Fibroblast of villous mesenchyme (primary cell): ENCODE measurements at places on chromosomes 1 and 21.

DNA sequence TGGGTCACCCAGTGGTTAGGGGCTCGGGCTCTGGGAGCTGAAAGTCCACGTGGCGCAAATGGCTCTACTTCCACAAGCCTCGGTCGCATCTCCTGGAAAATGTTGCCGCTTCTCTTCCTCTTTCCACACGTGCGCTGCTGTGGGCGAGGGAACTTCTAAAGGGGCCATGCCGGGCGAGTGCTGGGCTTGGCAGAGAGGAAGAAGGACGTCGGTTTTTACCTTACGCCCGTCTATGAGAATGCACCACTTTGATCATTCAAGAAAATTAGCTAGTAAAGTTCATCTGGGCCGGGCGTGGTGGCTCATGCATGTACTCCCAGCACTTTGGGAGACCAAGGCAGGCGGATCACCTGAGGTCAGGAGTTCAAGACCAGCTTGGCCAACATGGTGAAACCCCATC is 10.4 kb downstream of the SLC45A1 start:
- no peak for DNase-seq

- no peak for DNase-seq
These were observed 115.5 kb upstream of the IRF2BP2 start for GRCh38 chr1:234725177-234726132.

- no peak for DNase-seq
These were observed 231.3 kb upstream of the VAMP3 start for GRCh38 chr1:7539769-7540175.

- no peak for DNase-seq
These were observed 15.2 kb downstream of the RIPK4 start for GRCh38 chr21:41751611-41752011.

DNA sequence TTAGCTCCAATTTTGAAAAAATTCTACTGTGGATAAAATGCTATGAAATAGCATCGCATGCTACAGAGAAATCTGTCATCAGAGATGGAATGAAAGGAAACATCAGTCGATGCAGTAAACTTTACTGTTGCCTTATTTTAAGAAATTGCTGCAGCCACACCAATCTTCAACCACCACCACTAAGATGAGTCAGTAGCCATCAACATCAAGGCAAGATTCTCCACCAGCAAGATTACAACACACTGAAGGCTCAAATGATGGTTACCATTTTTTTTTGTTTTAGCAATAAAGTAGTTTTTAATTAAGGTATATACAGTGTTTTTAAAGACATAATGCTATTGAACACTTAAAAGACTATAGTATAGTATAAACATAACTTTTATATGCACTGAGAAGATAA is 95.6 kb upstream of the JUN start:
- DNase-seq = no peak

GRCh38 chr1:245999697-246000637 is 507.1 kb downstream of the SMYD3 start:
- DNase-seq = no peak

GRCh38 chr1:228753786-228754360 is 18.6 kb downstream of the RHOU start:
- no peak for DNase-seq

GRCh38 chr1:65512383-65512782 is 91.9 kb downstream of the LEPR start:
- DNase-seq = no peak

- no peak for DNase-seq
These were observed 23.7 kb downstream of the CAMK1G start for GRCh38 chr1:209607102-209607794.
